GOT3 (cell line): ENCODE measurements at places on chromosomes 16 and 17.

DNA sequence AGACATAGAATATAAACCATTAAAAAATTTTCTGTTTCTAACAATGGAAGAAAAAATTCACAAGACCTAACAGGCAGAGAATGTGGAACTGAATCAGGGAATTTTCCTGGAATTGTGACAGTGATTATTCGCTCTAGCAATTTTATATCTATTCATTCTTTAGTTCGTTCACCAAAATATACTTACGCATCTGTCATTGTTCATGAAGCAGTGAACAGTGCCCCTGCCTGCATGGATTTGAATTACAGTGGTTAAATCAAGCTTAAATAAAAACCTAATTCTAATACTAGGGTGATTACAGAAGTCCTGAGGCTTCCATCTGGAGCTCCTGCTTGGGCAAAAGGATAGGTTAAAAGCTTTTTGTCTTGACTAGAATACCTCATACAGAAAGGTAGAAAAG, 48.6 kb downstream of the ABCA8 start:
- no peak for DNase-seq

DNA sequence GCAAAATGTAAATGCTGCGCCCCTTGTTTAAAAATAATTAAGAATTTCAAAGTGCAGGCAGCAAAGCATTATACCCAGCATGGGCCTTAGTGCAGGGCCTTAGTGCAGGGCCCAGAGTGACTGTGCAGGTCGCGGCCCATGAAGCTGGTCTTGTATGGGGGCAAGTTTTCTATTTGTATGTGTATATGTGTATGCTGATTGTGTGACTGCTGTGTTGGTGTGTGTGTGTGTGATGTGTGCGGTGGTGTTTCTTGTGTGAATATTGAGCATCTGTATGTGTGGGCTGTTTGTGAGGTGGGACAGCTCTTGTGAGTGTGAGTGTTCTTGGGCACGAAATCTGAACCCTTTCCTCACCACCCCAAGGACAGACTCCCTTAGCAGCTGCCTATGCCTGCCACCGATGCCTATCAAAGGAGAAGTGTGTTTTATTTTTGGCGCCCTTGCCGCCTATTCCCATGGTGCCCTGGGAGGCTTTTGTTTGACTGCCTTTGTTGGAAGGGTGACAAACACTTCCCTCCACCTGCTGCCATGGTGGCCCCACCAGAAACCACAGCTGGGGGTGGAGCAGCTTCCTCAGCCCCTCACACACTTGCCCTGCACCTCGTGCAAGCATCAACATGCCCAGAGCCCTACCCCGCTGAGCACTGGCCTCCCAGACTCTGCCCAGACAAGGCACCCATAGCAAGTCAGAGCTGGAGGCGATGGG, 18.0 kb downstream of the CCR7 start:
- DNase-seq, result no peak

DNA sequence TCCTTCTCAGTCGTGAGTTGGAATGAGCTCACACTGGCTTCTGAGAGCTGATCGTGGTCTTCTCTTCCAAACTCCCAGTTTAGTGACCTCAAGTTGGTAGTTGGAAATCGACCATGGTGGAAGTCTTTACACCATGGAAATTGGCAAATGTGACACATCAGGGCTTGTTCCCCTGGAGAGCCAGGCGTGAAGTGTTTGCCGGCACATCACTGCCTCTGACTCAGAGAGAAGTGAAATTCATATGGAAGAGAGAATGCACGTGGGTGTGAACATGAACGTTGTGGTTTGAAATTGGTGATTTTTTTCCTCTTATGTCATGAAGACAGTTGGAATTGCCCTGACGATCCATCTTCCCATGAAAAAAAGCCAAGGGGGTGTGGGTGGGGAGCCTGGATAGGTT, 47.4 kb downstream of the AXIN2 start:
- DNase-seq, result peak; percentile 10

DNA sequence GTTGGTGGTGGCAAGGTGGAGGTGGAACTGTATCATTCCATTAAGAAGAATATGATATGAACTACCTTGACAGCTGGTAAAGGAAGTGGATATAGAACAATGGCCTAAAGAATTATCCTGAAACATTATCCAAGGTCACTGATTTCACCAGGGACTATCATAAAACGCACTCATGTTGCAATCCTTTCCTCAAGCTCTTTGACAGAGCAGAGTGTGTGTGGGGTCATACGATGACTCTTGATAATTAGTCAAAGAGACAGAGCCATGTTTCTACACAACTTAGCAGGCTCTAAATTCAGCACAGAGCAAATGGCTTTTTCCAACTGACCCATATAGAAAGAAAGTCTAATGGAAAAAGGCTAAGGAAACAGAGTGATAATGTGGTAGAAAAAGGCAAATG, 126.4 kb upstream of the ANKFN1 start:
- DNase-seq, result no peak

GRCh38 chr17:43360376-43360738, 38.4 kb upstream of the ARL4D start:
- DNase-seq, result peak; percentile 60

GRCh38 chr17:38632334-38632733, 26.6 kb upstream of the SRCIN1 start:
- DNase-seq, result no peak

GRCh38 chr17:42031584-42031983, 11.7 kb downstream of the NKIRAS2 start:
- DNase-seq, result no peak

- DNase-seq, result no peak
These were observed 90.7 kb downstream of the OR1D5 start for GRCh38 chr17:2972749-2973148.

- no peak for DNase-seq
These were observed 7.1 kb upstream of the ZNF213 start for GRCh38 chr16:3127745-3128144.

DNA sequence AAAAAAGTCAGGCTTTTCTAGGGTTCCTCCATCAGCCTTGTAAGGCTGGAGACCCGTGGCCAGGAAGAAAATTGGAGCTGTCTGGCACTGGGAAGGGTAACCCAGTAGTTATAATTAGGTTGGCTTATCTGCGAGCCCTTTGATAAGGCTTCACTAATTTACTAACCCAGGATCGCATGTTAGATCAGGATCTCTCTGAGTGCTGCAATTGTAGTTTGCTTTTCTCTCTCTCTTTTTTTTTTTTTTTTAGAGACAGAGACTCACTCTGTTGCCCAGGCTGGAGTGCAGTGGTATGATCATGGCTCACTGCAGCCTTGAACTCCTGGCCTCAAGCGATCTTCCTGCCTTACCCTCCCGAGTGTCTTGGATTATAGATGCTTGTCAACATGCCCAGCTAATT, 17.0 kb downstream of the ABCC1 start:
- no peak for DNase-seq

DNA sequence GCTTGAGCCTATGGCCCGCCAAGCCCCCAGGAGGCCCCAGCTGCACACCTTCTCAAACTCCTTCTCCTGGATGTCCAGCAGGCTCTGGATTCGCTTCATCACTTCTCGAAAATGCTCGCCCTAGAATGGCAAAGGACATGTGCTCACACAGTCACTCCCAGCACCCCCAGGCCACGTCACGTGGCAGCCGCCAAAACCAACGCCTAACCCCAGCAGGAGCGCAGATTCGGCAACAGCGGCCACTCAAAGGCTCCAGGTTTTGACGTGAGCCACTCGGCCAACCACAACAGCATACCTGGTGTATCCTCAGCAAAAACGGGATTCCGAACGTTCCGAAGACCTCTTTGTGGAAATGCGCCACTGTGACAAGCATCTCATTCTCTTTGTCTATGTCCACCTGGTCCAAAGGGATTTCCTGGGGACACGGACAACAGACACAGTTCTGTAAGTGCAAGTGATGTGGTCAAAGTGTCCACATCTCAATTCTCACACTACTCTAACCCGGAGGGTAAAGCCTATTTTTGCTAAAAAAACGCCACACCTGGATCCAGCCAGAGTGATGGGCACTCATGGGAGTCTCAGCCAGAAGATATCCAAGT, 12.7 kb downstream of the LITAFD start:
- no peak for DNase-seq

DNA sequence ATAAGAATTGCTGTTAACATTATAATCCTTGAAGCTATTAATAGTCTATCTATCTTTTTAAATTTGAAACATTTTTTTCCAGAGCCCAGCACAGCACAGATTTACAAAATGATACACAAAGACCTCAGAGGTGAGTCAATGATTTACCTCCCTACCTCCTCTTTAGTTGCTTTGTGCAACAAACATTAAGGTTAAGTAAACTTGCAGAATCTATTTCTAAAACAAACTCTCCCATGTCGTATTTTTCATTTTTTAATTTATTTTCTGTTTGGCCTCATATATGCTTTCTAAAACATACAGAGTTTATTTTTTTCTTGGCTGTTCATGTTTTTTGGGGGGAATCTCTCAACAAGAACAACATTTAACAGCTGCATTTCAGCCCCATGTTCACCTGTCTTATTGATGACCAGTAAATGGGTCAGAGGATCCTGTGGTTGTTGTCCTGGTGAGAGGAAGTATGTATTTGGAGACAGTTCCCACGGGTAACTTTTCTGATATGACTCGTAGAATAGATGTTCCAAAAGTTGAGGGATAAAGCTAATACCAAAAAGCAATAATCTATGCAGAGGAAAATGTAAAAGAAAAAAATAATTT, 42.6 kb downstream of the ABCA9 start:
- no peak for DNase-seq

GRCh38 chr17:82257473-82257872, 16.0 kb downstream of the CSNK1D start:
- DNase-seq, result no peak

- DNase-seq, result no peak
These were observed 5.8 kb upstream of the GSE1 start for GRCh38 chr16:85607321-85607765.

GRCh38 chr16:48556243-48556912, 53.6 kb downstream of the N4BP1 start:
- no peak for DNase-seq

DNA sequence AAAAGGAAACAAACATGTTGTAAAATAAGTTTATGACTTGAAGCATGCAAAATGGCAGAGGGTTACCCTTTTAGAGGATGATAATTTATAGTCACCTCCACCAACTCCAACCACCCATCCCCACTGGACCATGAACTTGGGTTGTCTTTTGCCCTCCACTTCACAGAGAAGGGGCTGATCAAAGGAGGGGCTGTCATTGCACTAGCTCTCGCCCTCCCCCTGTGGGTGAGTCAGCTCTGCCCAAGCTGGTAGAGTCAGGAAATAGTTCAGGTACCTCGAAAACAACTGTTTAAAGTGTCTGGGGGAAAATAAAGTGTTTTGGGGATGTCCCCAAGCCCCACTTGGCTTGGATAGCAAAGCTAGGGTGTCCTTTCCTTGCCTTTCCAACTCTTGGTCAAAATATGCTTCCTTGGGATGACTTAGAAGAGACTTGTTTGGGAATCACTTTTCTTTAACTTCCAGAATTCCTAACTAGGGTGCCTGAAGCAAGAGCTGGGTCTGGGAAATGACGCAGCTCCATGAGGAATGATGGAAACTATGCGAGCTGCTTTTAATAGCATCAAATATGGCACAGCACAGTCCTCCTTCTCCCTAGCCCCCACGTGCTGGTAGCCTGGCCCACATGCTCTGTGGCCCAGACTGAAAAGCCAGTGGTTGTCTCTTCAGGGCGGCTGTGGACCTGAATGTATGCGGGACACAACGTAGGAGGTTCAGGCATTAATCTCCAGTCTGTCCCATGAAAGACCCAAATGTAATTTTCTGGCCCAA, 40.7 kb downstream of the TBX4 start:
- no peak for DNase-seq

DNA sequence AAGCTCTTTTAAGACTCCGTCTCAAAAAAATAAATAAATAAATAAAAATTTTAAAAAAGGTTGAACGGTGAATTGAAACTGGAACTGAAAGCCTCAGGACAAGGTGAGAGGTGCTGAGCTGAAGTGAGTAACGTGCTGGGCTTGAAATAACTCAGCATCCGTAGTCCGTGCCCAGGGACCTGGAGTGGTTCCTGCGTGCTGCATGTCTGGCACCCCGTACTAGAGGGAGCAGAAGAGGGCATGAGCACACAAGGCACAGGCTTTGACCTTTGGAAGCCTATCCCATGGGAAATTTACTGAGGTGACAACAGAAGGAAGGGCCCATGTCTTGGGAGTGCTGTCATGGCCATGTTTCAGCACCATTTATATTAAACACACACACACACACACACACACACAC, 4.5 kb upstream of the MEIOB start:
- DNase-seq, result no peak

GRCh38 chr16:85220125-85220839, 108.0 kb upstream of the CIBAR2 start:
- DNase-seq, result no peak

GRCh38 chr17:61579961-61580360, 11.1 kb downstream of the NACA2 start:
- DNase-seq, result no peak

- no peak for DNase-seq
These were observed 88.0 kb downstream of the CACNG1 start for GRCh38 chr17:67132366-67132765.

GRCh38 chr17:28735242-28735722, 6.7 kb downstream of the NEK8 start:
- no peak for DNase-seq

GRCh38 chr16:67856927-67857546, 9.5 kb upstream of the CENPT start:
- DNase-seq, result no peak

DNA sequence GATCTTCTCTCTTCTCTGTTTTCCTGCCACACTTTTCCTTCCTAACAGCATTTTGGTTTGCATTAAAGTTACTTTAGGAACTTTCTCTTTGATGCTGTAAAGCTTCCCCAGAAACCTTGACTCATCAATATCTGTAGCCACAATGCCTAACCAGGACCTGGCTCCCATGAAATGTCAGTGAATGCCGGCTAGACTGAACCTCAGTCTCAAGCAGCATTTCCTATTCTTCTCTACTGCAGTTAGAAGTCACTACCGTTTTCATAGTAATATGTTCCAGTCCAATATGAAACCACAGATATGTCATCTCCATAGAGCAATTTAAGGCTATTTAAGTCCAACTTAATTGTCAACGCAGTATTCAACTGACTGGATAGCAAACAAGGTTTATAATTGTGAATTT, 28.9 kb downstream of the ITFG1 start:
- DNase-seq, result no peak

- DNase-seq, result no peak
These were observed 340.9 kb downstream of the SOX9 start for GRCh38 chr17:72461757-72462156.

- no peak for DNase-seq
These were observed 304.4 kb downstream of the HS3ST3B1 start for GRCh38 chr17:14605267-14605599.

DNA sequence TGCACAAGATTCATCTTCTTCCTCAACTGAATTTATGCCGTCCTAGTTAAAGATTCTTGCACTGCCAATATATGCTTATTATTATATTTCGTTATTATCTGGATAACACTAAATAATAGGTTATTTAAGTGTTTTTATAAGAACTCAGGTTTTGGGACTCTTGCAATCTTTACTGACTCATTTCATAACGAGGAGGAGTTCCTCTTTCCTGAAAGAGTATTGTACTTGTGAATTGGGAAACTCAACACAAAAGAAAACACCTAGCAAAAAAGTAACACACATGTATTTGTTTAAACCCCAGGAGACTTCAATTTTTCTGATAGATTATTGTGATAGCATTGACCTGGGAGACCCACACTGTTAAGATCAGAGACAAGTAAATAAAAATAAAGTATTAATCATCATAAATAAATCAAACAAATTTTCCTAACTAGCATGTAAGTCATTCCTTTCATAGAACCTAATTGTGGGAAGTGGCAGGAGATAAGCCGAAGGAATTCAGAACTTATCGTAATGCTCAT, 505.8 kb downstream of the KCNJ2 start:
- no peak for DNase-seq
